ENCODE measurements at places on chromosomes 13 and 19. TPM values are rescaled to one million over a fixed set of nuclear protein-coding genes. Genes with fewer than 3 reads are reported as not detected.

Gene NLRP5
- not detected for polyA plus RNA-seq

Gene LAIR1
- 0.10 TPM for polyA plus RNA-seq

Gene SERPINE3
- polyA plus RNA-seq, result 0.31 TPM

Gene ISOC2
- polyA plus RNA-seq, result 62.6 TPM

Gene THSD8
- 42.2 TPM for polyA plus RNA-seq

Gene PSG1
- not detected for polyA plus RNA-seq

Gene CDX2
- polyA plus RNA-seq, result 0.12 TPM

Gene CFD
- polyA plus RNA-seq, result 3.4 TPM

Gene INTS6
- polyA plus RNA-seq, result 25.1 TPM

DNA sequence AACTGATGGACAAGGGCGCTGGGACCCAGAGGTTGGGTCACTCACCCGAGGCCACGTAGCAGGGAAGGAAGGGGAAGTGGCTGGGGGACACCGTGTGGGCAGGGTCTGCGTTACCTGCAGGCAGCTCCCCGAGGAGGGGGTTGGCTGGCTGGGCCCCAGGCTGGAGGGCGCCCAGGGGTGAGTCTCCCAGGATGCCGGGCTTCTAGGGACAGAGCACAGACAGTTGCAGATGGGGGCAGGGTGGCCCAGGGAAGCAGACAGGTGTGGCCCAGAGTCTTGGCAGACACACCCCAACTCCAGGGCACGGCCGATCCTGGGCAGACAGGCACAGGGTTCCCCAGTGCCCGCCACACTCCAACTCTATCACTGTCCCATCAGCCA lies 5.6 kb upstream of the FDX2 start:
- no peak for DNase-seq

DNA sequence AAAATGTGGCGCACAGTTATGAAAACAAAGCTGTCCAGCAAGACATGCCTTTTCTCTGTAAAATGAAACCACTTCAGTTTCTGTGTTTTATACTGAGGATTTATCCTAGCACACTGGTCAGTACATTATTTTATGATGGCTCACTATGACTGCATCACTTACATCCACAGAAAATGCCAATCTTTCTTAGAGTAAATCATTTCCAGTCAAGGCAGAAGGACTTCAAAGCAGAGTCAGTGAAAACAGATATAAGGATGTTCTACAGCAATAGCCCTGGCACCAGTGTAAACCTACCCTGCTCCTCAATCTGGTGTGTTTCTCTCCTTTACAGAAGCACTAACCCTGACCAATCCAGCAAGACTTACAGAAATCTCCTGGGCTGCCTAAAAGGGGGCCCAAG lies 473.5 kb downstream of the GPC6 start:
- no peak for DNase-seq

GRCh38 chr19:29963576-29963975 lies 21.5 kb downstream of the URI1 start:
- DNase-seq, result no peak

DNA sequence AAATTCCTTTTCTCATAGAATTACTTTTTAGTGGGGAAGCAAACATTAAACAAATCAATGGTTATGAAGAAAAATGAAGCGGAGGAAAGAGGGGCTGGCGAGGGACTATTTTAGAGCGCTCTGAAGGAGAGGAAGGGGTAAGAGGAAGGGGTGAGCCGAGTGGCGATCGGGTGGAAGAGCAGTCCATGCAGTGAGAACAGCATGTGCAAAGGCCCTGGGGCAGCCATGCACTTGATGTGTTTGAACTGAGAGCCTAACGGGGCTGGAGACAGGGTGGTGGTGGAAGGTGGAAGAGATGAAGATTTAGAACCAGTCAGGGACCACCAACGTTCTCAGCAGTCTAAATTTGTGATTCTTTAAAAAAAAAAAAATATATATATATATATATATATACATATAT lies 14.4 kb upstream of the NOP53 start:
- no peak for DNase-seq

DNA sequence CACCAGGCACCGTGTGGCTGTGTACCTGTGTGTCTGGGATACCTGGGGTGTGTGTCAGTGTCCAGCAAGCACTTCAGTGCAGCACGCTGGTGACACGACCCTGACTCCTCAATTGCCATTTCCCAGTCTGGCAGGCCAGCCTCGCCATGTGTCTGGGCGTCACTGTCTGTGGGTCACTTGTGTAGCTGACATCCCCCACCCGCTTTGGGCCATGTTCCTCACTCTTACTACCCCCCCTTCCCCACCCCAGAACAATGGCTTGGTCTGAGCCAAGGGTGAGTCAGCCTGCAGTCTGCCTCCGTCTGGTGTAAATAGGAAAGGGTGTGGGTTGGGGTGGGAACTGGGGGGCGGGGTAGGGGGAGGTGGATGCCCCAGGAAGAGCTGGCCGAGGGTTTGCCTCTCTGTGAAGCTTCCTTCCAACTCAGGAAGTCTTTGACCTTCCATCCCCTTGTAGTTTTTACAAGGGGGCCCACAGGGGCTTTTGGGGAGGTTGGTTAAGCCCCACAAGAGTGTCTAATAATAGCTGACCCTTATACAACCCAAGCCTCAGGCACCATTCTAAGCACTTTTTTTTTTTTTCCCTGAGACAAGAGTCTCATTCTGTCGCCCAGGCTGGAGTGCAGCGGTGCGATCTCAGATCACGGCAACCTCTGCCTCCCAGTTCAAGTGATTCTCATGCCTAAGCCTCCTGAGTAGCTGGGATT lies 17.6 kb downstream of the NOVA2 start:
- no peak for DNase-seq

- DNase-seq, result no peak
Observed at GRCh38 chr19:51417810-51418157, 342 bp upstream of the SIGLEC10 start.

GRCh38 chr13:114105521-114106225 lies 26.8 kb downstream of the RASA3 start:
- DNase-seq, result no peak

DNA sequence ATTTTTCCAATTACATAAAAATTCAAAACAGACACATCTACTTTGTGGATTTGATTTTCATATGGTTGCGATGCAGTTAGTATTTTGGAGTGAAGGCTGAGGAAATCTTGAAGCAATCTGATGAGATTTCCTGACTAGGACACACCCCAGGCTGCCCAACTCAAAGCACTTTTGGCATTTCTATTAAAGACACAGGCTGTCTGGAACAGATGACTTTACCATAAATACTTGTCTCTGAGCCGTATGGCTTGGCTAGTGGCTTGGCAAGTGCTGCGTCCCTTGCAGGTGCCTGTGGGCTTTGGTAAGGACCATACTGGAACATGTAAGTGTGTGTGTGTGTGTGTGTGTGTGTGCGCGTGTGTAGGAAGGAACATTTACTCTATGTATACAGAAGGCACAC lies 218.8 kb downstream of the FGF9 start:
- DNase-seq, result no peak

DNA sequence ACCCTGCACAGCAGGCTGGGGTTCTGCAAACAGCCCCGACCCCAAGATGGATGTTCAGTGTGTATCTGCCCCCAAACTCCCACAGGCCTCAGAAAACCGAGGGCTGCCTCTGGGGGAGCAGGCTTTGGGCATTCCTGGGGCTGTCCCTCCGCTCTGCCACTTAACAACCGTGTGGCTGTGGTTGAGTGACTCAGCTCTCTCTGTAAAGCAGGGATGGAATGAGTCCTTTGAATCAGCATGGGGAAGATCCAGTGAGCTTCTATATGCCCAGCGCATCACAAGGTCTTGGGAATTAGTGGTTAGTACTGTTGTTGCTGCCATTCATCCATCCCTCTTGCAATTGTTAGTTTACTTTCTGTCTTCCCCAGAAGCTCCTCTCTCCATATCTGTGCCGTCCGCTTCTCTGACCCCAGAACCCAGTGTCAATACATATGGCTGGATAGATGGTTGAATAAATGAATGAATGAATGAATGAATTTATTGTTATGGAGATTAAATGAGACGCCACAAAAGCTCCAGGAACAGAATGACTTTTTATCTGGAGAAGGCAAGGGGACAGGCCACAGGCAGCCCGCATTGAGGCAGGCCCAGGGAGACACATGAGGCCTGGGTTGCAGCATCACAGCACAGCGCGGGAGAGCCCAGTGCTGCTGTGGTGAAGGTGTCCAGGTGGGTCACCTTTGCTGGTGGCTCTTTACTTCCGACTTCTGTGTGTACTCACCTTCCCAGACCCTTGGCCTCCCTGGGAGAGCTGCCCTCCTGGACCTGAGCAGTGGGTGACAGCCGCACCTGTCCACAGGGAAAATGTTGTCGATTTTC lies 89.2 kb downstream of the RGCC start:
- no peak for DNase-seq

GRCh38 chr19:52214241-52214640 lies 24.4 kb downstream of the PPP2R1A start:
- DNase-seq, result no peak

GRCh38 chr19:56301886-56302620 lies 12.6 kb downstream of the ZSCAN5A start:
- DNase-seq, result no peak

GRCh38 chr19:28066161-28066560 lies 1146.8 kb downstream of the UQCRFS1 start:
- no peak for DNase-seq

DNA sequence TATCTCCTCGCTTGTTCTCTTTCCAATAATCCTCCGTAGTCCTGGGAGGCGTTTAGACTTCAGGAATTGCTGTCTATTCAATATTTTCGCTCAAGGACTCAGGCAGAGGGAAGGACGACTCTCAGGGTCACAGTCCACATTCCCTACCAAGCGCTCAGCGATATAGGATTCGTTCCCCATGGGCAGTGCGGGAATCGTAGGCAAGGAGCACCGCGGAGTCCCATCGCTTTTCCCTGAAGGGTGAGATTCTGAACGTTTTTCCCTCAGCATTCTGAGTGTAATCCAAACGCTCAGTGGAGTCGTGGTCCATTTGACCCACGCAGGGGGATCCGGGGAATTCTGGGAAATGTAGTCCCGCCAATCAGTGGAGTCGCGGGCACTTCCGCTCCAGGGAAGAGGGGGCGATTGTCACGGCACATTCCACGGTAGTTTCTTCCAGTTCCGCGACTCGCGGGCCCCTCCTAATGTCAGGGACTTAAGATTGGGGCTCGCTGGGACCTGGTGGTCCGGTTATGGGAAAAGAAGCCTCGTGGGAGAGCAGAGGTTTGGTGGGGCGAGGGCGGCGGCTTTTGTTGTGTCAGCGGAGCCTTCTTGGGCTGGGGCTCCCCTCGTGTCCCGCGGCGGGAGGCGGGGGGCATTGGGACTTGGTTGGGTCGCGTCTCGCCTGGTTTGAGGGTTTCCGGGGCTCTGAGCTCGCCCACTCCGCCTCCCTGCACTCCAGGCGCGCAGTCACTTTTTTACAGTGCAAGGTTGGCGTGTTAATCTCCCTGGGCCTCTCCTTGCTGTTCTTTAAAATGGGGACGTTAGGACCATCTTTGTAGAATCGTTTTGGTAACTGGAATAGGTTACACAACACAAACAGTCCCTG lies at the start of gene ZNF234:
TSS of gene ZNF234 (plus strand) at position 364 of the 868 bp plus-strand sequence. CDS start 3,079 bp downstream, outside the sequence.
- DNase-seq, result peak; percentile 76

DNA sequence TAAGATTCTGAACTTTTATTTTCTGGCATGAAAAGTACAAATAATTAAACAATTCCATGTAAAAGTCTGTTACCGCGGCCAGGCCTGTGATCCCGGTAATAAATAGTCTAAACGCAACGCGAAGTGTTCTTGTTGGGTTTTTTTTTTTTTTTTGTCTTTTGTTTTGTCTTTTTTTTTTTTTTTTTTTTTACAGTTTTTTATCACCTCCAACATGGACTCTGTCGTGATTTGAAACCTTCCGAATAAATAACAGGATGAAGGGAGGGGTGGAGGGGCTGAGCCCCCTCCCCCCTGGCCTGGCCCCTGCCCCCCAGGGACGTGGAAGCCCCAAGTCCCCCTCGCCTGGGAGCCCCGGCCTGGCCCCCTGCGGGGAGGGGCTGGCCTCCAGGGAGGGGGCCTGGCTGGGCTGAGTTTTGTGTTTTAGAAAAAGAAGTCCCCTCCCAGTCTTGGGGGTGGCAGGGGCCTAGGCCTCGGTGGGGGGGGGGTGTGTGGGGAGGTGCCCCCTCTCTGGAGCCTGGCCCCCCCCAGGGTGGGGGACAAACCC lies 16.0 kb downstream of the PRKCSH start:
- no peak for DNase-seq

- no peak for DNase-seq
Observed at GRCh38 chr19:39078436-39079200, 5.5 kb upstream of the ACP7 start.

DNA sequence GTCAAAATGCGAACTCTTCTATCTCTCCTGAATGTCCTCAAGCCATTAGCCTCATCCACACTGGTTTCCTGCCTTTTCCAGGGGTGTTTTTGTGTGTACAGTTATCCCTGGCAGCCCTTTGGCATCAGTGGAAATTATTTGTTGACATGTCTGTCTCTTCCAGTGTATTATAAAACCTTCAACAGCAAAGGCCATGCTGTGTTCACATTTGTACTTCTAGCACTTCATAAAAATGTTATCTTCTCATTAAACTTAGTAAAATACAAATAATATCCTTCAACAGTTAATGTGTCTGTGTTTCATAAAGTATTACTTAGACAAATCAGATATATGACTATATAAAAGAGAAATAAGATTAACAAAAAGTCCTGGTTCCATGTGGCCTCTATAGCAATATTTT lies 359.5 kb upstream of the ARGLU1 start:
- DNase-seq, result no peak

- no peak for DNase-seq
Observed at GRCh38 chr19:2248136-2249009, 750 bp upstream of the AMH start.

DNA sequence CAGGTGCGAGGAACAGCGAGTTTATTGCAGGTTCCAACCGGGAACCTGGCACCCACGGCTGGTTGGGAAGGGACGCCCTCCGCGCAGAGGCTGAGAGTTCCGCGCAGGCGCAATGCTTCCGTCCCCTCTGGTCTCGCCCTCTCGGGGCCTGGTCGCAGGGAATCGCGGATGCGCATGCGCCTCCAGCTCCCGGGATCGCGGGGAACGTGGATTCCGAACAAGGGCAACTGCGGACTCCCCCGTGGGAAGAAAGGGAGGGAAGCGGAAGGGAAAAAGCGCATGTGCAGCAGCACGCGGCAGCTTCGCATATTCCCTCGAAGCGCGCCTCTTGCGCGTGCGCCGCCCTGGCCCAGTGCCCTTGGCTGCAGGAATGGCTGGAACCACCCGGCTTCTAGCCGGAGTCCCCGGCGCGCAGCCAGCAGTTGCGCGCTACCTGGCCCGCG lies 1.1 kb downstream of the TSSK6 start:
- no peak for DNase-seq

DNA sequence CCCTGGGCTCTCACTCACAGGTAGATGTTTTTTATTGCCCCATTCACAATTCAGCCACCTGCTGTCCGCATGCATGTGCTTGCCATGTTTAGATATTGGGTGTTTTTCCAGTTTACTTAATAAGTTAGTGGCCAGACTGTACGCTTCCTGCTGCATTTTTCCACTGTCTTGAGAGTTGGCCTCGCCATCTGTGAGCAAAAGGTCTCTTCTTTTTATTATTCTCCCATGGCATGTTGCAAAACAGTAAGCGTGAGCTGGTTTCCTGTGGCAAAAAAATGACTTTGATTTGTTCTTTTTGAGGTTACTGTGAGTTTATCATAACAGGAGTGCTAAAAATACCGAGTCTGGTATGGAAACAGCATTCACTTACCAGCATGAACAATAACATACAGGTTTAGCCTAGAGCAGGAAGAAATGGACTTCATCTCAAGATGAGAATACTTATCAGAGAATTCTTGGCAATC lies 46.0 kb downstream of the SAE1 start:
- DNase-seq, result no peak

All from GM23338 (cell line).